ENCODE measurements at places on chromosomes 4 and X.

GRCh38 chrX:30674799-30675198, 21.6 kb downstream of the GK start:
- DNase-seq: no peak

- no peak for DNase-seq
Observed at GRCh38 chr4:17347445-17347844, 164.4 kb downstream of the QDPR start.

DNA sequence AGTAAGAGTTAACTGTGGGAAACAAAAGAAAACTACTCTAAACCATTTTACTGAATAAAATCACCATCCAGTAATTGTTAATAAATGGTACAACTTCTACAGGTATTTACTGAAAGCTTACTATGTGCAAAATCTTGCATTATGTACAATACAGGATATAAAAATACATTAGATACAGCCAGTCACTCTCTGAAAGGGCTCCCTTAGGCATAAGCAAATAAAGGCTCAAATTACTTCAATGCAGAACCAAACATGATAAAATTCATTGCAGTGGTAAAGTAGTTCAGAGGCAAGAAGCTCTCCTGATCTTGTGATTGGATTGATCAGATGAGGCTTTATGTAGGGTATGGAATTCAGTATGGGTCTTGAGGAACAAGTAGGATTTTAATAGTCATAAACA, 100.2 kb downstream of the KLHL13 start:
- DNase-seq: no peak

GRCh38 chrX:149267878-149268813, 237.0 kb downstream of the IDS start:
- DNase-seq: no peak

GRCh38 chrX:53321230-53321942, 40.0 kb upstream of the IQSEC2 start:
- DNase-seq: no peak

DNA sequence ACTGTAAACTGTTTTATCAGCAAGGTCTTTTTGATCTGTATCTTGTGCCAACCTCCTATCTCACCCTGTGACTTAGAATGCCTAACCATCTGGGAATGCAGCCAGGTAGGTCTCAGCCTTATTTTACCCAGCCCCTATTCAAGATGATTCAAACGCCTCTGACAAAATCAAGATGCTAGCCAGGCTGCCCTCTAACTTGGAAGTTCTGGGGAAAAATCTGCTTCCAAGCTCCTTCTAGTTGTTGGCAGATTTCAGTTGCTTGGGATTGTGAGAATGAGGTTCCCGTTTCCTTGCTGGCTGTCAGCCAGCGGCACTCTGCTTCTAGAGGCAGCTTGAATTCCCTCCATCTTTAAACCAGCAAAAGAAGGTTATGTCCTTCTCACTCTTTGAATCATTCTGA, 34.7 kb downstream of the LUZP4 start:
- DNase-seq: no peak

- DNase-seq: no peak
Observed at GRCh38 chrX:87664381-87664780, 146.8 kb downstream of the KLHL4 start.

GRCh38 chr4:173910891-173911290, 372.6 kb downstream of the FBXO8 start:
- DNase-seq: no peak

GRCh38 chr4:23382879-23383278, 507.0 kb downstream of the PPARGC1A start:
- DNase-seq: no peak

Measured in activated gamma-delta T cell (primary cell).